ENCODE measurements at places on chromosomes 2 and 18. TPM values are rescaled to one million over a fixed set of nuclear protein-coding genes. Genes with fewer than 3 reads are reported as not detected.

HMSD gene
- not detected for polyA plus RNA-seq

TMEM37 gene
- polyA plus RNA-seq, result 10.3 TPM

ATOH8 gene
- 17.6 TPM for polyA plus RNA-seq

EVA1A gene
- 3.5 TPM for polyA plus RNA-seq

TUBA4B gene
- polyA plus RNA-seq, result 0.15 TPM

CPO gene
- 0.42 TPM for polyA plus RNA-seq

MC5R gene
- polyA plus RNA-seq, result 1.7 TPM

SOWAHC gene
- 6.7 TPM for polyA plus RNA-seq

IGFBP5 gene
- 492 TPM for polyA plus RNA-seq

SCYGR4 gene
- not detected for polyA plus RNA-seq

PRSS56 gene
- polyA plus RNA-seq, result 1.5 TPM
